A549 treated with ZK216348 at 1 μM for 4 hours (cell line): ENCODE measurements at places on chromosomes 5 and 9. TPM values are rescaled to one million over a fixed set of nuclear protein-coding genes. Genes with fewer than 3 reads are reported as not detected.

MARCOL gene
- not detected in 5 replicates for total RNA-seq

ASB6 gene
- total RNA-seq = 16.9 to 26.8 TPM (median 25.8 TPM) in 5 replicates

INSL6 gene
- not detected in 5 replicates for total RNA-seq

ANKRD31 gene
- total RNA-seq = 0.05 to 0.08 TPM (median 0.06 TPM) in 5 replicates

PPIC gene
- 14.9 to 20.3 TPM (median 17.7 TPM) in 5 replicates for total RNA-seq

PCDHGC4 gene
- not detected in 5 replicates for total RNA-seq
